ENCODE measurements at places on chromosomes 11 and 22.

DNA sequence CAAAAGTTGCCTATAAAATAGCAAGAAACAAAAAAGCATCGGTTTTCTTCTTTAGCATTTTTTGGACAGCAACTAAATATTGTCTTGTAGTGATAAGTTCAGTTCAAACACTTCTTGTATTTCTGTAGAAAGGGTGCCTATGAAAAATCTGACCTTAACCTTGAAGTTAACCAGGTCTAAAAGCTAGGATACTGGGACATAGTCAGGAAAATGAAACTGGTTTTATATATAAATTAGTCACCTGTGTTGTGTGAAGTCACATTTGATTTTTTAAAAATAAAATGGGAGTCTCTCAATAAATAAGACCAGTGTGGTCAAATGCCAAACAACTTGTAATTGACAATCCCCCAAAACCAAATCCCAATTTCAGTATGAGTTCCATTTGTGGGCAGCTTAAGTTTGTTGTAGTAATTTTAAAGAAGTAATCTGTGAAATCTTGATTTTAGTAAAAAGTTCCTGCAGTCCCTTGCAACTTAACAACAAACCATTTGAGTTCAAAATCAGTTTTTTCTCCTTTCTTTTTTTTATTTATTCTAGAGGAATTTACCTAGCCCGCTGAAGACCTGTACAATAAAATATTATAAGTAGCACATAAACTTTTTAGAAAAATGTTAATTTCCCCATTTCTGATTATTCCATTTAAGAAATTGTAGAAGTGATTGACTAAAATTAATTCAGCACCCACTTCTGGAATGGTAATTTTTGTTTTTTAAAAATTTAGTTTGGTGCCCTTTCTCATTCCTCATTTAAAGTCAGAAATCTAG is 84.5 kb upstream of the PPARA start:
- no peak for DNase-seq

DNA sequence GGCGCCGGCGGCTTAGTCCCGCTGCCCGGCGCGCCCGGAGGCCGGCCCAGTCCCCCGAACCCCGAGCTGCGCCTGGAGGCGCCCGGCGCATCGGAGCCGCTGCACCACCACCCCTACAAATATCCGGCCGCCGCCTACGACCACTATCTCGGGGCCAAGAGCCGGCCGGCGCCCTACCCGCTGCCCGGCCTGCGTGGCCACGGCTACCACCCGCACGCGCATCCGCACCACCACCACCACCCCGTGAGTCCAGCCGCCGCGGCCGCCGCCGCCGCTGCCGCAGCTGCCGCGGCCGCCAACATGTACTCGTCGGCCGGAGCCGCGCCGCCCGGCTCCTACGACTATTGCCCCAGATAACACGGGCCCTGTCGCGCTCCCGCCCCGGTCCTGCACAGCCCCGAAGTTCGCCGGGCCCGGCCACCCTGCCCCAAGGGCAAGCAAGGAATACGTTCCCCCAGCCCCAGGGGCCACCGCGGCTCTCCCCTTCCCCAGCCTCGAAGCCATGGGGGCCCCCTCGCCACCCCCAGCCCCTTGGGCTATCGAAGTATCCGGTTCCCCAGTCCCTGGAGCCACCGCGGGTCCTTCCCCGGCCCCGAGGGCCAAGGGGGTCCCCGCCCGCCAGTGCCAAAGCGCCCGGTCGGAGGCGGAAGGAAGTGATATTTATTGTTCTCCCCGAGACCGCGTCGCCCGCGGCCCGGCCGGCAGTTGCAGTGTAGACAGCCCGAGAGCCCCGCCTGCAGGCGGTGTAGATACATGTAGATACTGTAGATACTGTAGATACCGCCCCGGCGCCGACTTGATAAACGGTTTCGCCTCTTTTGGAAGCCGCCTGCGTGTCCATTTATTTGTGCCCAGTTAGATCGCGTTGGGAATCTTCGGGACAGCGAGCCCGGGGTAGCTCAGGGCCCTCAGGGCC is 6.2 kb downstream of the TBX1 start:
- DNase-seq = no peak

DNA sequence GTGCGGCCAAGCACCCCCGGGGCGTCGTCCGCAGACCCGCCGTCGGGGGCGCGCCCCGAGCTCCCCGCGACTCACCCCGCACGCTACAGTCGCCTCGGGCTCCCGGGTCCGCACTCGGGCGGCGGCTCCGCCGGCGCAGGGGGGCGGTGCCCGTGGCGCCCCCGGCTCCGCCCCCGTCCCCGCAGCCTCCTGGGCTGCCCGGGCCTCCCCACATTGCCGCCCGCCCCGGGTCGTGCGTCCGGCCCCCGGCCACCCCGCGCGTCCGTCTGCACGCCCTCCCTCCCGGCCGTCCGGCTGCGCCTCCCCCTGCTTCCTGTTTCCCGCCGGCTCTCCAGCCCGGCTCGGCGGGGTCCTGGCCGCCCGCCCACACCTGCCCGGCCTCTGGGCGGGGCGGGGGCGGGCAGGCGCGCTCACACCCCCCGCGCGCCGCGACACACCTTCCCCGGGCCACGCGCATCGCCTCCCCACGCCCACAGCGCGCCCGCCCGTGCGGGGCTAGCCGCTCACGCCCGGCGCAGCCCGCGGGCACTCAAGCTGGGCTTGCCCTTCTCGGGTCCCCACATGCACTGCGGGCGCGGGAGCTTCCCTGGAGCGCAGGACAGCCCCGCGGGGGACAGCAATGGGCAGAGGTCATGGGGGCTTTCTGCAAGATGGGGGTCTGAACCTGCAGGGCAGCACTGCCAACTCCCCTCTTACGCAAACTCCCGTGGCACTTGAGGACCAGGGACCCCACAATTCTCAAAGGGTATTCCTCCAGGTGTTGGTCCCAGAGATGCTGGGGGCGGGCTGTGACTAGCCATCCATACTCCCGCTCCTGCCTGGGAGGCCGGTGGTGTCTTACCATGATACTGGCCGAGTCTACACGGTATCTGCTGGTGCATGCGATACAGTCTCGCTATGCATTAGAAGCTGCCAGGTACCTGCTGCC is at the start of gene CARD10:
CARD10 (minus strand) TSS at position 148 of the 928 bp plus-strand sequence. CDS start 215 bp downstream, outside the sequence.
- no peak for DNase-seq

DNA sequence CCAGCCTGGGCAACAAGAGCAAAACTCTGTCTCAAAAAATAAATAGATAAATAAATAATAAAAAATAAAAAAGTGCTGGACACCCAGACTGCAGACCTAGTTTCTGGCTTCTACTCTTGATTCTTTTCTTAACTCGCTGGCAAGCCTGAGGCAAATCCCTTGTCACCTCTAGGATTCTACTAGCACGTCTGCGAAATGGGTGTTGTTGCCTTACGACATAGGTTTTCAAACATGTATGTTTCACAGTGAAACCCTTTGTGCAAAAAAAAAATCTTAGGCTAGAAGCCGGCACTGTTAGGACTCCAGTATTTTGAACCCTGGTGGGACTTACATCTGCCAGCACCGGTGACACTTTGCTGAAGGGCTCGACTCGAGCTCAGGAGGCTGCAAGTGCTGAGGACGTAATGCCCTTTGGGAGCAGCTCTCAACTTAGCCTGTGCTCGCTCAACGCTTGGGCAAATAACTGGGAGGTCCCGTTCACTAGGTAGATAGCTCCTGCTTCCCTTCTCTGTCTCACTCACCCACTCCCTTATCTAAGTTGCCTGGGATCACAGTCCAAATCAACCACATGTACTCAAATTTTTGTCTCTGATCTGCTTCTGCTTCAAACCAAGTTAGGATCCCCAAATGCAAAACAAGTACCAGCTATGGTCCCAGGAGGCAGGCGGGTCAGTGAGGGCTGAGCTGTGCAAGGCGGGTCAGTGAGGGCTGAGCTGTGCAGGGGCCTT is 34.7 kb upstream of the MYH9 start:
- DNase-seq = no peak

DNA sequence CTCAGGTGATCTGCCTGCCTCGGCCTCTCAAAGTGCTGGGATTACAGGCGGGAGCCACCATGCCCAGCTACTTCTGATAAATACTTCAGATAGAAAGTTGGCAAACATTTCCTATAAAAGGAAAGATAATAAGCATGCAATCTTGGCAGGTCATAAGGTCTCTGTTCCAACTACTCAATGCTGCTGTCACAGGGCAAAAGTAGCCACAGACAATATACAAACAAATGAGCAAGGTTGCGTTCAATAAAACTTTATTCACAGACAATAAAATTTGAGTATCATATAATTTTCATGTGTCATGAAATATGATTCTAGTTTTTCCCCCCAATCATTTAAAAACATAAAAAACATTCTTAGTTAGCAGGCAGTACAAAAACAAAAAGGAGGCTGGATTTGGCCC is 53.1 kb upstream of the CLNS1A start:
- no peak for DNase-seq

GRCh38 chr11:120956710-120957495 is 67.0 kb upstream of the TBCEL start:
- no peak for DNase-seq

- peak; percentile 17 for DNase-seq
Measured at GRCh38 chr22:29394931-29395581, 6.7 kb upstream of the AP1B1 start.

DNA sequence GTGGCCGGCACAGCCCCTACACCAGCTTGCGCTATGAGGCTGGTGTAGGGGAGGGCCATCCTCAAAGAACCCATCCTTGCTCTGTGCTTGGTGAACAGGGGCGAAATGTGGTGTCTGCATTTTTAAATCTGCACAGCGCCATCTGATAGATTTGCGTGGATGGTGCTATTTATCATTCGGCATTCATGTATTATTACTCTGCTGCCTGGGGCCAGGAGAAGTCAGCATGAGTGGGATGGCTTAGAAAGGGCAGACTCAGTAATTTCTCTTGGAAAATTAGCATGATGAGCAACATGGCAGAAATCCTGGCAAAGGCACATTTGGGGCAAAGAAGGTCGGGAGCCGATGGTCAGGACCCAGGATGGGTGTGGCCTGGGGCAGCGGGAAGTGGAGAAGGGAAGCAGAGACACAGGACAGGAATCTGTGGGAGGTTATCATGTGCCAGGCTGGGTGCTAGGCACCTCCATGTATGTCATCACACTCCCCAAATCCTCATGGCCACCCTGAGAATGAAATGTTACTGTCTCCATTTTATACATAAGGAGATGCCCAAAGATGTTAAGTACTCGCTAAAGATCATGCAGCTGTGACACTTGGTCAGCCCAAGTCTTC is 149.0 kb downstream of the CEP164 start:
- DNase-seq = no peak

DNA sequence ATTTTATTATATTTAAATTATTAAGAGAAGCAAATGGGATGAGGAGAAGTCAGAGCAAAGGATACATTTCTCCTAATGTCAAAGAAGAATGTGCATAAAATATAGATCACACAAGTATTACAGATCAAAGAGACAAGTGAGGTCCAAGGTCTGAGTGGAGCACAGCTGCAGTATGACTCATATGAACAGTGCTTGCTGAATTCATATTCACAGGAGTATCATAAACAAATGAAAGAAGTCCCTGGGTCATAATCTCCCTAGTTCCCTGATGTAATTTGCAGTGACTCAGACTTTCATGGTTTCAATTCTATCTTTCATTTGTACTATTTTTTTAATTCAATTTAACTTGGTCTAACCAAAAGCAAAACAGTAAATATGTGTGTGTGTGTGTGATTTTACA is 499.0 kb upstream of the CCDC179 start:
- no peak for DNase-seq

DNA sequence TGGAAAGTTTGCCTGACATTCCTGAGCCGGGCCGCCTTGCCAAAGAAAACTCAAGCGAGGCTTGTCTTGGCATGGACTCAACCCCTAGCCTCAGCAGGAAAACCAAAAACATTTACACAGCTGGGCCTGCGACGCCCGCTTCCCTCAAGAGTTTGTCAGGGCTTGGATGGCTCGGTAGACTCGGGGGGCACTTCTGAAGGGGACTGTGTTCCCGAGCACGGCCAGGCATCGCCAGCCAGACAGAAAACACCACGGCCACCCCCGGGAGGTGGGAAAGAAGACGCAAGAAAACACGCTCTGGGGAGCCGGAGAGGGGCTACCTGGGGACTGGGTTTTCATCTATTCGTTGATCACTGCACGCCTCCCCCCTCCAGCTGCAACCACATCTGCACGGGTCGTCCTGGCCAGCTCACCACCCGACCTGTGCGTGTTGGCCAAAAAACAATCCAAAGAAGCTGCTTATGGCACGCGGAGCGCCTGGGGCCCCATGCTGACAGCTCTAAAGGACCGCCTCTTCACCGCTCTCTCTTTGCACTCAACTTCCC is 380.7 kb downstream of the MN1 start:
- no peak for DNase-seq

GRCh38 chr11:47711225-47711624 is 3.9 kb downstream of the AGBL2 start:
- DNase-seq = no peak

DNA sequence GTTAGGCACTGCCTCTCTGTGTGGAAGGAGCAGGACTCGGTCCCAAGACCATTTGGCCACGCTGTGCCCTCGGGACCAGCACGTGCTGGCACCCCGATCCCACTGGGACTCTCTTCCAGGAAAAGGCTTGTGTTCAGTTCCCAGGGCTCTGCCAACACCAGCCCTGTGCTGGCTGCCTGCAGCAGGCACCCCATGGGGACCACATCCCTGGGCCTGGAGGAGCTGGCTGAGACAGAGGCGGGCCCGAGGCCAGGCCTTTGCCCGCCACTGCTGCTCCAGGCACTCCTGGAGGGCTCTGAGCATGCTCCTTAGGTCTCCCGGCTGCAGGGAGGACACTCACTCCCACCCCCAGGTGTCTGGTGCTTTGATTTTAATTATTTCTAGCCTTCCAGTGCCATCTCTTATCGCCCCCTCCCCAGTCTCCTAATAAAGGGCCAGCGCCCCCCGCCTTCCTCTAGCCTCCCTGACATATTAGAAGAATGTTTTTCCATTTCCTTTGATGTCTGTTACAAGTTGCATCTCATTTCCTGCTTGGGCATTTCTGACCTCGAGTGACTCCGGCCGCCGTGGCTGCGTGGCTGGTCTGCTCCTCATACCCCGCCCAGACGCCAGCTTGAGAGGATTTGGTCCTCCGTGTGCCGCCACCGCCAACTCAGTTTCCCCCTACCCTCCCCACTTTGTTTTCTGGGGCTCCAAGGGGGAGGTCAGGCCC is 14.4 kb downstream of the CDKN1C start:
- no peak for DNase-seq

GRCh38 chr11:121304759-121305158 is 12.2 kb downstream of the SC5D start:
- DNase-seq = no peak

DNA sequence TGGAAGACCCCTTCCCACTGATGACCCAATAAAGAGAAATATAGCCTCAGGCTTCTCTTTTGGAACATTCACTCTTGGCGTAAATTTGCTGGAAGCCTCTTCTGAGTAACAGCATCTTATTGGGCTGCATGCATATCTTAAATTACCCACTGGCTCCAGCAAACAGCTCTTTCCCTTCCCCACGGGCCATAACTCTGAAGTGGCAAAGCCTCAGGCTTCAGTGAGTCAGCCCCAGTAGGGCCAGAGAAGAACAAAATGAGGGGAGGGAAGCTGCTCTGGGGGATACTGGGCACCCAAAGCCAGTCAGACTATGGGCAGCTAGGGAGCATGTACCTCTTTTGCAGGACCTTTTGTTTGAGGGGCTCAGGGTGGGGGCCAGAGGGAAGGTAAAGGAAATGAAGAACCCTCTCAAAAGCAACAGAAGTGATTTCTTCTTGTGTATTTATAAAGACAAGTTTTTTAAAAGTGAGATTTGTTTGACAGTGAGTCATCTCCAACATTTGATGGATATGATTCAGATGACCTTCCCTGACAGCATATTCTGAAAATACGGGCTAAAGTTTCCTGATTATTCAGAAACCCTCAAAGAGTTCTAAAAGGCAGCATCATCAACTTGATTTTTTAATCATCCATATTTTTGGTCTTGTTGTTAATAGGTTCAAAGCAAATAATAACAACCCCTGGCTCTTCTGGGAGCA is 203.4 kb downstream of the KIF18A start:
- DNase-seq = no peak
